ENCODE measurements at places on chromosomes 6 and 20.

GRCh38 chr6:170139531-170139930, 151.3 kb downstream of the DLL1 start:
- DNase-seq: no peak

GRCh38 chr20:43040427-43040826, 149.3 kb downstream of the PTPRT start:
- DNase-seq: no peak

DNA sequence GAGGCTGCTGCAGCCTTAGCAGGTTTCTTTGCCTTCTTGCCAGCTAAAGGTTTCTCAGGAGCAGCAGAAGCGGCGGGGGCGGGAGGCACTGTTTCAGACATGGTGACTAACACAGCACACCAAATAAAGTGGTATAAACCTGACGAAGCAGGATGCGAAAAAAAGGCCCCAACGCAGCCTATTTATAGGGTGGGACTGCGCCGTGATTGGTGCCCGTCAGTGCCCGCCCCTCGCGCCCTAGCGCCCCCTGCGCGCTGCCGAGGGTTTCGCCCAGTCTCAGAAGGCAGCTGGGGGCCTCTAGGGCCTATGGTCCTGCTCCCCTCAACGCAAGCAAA, 55.0 kb downstream of the TRIM38 start:
- peak; percentile 88 for DNase-seq

DNA sequence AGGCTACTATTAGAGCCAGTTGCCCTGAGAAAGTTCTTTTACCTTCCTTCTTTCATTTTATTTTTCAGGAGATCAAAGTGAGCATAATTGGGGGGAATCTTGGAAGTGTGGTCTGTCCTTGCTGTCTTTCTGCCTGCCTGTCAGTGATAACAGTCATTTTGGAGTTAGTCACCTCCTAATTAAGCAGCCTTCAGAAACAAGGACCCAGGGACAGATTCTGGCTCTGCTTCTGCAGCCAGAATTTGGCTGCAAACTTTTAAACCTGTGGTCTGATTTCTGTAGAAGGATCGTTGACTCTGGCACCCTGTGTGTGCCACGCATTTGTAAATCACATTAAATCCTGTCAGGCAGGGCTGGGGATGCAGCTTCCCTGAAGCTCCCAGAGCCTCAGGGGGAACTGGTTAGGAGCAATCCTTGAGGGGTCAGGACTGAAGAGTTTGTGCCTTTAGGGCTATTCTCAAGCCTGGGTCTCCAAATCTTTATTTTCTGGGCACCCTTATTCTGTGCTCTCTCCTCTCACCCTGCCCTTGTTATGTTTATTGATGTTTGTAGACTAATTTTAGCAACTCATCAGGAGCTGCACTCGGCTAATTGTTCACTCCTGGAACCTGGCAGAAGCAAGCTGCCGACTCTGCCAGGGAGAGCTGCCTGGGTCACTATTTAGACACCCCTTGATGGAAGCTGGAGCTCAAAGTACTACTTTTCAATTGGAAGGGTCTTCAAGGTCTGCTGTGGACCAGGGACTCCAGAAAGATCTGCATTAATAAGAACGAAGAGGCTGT, 6.8 kb downstream of the NOX3 start:
- DNase-seq: no peak

DNA sequence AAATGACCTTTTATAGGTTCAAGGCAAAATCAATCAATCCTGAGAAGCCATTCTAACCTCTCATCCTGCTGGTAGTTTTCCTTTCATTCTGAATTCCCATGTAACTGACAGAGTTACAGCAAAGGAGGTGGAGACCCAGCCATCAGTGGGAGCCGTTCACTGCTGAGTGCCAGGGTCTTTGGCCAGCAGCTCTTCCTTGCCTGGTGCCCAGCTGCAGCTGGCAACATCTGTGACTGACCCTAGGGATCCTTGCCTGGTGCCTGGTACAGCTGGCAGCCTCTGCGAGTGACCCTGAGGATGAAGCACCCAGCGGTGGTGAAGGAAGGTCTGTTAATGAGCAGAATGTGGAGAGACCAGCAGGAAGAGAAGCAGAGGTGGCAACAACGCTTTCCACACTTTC, 314.6 kb downstream of the THBS2 start:
- no peak for DNase-seq

Measured in amniotic epithelial cell (primary cell).